ENCODE measurements at places on chromosomes 5 and 9.

DNA sequence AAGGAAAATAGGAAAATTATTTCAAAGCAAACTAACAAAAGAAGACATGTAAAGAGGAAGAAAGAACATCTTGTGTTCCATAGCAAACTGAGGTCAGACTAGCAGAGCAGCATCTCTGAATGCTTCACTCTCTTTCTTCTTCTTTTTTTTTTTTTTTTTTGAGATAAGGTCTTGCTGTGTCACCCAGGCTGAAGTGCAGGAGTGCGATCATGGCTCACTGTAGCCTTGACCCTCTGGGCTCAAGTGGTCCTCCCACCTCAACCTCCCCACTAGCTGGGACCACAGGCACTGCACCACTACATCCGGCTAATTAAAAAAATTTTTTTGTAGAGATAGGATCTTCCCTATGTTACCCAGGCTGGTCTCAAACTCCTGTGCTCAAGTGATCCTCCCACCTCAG, 36.6 kb downstream of the MELK start:
- no peak for DNase-seq

DNA sequence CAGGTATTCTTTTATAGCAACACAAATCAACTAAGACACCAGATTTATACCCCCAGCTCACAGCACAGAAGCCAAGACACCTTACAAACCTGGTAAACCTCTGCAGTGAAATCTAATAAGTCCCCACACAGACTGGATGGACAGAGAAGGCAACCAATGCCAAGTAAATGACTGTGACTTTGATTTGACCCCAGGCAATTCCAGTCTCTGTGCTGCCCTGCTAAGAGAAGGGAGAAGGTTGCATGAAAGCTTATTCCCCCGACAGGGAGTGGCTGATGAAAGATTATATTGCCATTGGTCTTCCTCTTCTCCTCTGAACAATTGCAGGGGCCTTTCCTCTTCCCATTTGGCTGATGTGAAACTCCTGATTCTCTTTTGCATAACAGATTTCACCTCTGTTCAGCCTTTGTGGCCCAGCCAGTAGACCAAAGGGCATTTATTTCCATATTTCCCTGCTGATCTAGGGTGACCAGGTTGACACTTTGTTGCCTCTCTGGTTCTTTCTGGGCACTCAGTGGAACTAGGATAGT, 107.6 kb downstream of the ADRB2 start:
- DNase-seq = no peak

DNA sequence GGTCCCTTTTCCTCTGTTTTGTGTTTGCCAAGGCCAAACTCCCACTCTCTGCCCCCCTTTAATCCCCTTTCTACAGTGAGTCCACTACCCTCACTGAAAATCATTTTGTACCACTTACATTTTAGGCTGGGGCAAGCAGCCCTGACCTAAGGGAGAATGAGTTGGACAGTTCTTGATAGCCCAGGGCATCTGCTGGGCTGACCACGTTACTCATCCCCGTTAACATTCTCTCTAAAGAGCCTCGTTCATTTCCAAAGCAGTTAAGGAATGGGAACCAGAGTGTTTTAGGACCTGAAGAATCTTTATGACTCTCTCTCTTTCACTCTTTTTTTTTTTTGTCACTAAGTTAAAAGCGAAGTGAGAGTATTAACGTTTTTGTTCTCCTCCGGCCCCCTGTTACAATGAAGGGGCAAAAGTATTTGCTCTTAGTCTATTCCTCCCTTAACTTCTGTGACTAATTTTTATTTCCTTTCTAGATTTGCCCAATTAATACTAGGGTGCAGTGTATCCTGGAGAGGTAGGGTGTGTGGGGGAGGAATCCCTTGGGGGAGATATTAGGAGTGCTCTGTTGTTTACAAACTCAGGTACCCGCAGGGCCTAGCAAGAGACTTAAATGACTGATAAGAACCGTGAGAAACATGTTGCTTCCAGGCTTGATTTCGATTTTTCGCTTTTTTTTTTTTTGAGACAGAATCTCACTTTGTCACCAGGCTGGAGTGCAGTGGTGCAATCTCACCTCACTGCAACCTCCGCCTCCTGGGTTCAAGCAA, 14.7 kb downstream of the GM2A start:
- DNase-seq = no peak

- peak; percentile 43 for DNase-seq
Observed at GRCh38 chr5:5497152-5497788, 74.8 kb downstream of the ICE1 start.

- DNase-seq = no peak
Observed at GRCh38 chr9:127548352-127548881, 63.7 kb upstream of the STXBP1 start.

DNA sequence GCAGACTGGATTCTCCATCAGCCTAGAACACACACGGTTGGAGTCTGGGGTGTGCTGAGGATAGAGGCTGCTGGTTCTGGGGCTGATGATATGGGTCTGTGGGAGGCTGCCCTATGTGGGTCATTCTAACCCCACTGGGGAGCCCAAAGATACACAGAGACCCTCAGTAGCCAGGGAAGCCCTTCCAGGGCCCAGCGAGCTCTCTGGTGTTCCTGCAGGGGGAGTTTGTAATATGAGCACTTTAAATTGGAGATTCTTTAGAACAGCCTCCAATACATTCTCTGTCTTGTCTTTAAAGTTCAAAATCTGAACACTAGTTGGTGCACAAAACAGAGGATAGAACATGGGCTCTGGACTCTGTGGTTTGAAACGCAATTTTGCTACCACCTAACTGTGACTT, 2.4 kb downstream of the ACTL7A start:
- no peak for DNase-seq

GRCh38 chr5:172939071-172939470, 20.2 kb upstream of the RPL26L1 start:
- no peak for DNase-seq

DNA sequence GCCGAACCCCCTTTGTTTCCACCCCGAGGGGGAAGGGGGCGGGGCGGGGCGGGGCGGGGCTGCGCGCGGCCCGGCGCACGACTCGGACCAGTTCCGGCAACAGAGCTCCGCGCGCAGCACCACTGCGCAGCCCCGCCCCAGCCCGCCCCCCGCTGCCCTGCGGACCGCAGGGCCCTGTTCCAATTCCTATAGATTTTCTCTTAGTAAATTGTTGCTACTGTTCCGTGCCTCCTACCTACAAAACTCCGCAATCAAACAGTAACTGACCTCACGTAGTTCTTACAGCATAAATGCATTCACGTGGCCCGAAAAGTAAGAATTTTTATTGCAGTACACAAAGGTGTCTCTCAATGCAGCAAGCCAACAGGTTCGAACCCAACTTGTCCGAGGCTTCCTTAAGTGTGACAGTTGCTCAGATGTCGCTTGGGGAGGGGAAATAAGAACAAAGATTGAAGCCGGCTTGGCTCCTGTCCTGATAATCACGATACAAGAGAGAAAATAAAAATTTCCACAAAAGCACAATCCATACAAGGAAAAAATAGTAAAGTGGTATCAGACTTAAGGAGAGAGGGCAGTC, 1.2 kb upstream of the RNF38 start:
- DNase-seq = peak; percentile 79

GRCh38 chr9:638152-638551, 203.3 kb upstream of the DMRT1 start:
- no peak for DNase-seq

GRCh38 chr5:73066466-73066865, 53.9 kb upstream of the TMEM171 start:
- no peak for DNase-seq

GRCh38 chr5:20974426-20974825, 986.4 kb upstream of the CDH18 start:
- DNase-seq = no peak

- DNase-seq = no peak
Observed at GRCh38 chr5:153893817-153894216, 144.9 kb downstream of the FAM114A2 start.

- no peak for DNase-seq
Observed at GRCh38 chr9:98978231-98978681, 34.5 kb downstream of the COL15A1 start.

DNA sequence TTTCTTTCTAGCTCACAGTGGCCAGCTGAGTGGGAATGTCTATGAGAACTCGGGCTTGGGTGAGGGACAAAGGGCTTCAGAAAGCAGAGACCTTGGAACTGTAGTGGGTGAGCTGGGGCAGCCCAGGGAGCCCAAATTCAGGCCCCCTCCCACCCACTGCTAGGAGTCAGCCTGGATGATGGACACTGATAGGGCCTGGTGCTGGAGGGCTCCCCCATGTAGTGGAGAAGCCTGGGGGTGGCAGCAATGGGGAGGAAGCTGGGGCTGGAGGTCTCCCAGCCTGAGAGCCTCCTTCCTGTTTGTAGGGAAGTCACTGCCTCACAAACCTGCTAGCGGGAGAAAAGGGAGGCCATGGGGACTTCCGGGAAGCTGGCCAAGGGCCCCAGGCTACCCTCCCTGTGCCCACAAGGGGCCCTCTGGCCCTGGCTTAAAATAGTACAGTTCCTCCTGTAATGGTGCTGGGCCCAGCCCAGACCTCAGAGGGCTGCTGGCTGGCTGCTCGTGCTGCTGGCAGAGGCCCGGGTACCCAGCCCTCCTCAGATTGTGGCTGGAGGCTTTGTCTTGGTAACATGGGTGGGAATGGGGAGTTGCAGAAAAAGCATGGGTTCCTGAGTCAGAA, 6.3 kb upstream of the NR5A1 start:
- DNase-seq = no peak

GRCh38 chr9:108662956-108663355, 192.8 kb downstream of the ACTL7B start:
- DNase-seq = no peak

DNA sequence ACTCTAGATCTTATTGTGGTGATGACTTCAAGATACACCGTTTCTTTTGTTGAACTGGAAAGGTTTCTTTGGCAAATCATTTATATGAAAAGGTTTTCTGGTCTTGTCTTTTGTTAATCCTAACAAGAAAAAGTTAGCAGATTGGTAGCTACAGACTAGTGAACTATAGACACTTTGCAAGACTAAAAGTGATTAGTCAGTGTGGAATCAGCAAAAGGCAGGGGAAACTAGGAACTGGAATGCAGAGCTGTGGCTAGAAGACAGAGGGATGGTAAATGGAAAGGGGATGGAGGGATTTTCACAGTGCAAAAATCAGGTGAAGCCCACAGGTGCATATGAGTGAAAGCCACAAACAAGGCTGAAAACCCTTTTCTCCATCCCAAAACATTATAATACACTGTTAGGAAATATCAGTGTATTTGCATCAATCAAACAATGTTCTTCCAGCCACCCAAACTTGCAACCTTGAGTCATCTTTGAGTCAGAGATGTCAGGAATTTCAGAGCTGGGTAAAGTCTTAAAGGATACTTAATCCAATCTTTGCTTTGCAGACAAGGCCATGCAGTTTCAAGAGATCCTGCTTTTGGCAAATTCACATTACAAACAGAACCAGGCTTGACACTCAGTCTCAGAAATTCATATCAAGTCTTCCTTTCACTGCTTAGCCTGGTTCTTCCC, 52.7 kb downstream of the PLK2 start:
- DNase-seq = no peak

DNA sequence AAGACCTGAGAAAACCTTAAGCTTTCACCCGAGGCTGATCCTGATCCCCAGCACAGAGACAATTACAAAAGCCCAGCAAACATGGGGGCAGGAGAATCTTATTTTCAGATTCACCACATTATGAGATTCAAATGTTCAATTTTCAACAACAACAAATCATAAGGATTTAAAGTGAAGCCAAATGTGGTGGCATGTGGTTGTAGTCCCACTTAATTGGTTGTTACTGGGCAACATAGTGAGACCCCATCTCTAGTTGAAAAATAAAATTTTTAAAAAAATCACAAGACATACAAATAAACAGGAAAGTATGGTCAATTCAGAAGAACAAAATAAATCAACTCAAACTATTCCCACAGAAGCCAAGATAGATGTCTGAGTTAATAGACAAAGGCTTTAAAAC, 3.9 kb upstream of the RABGAP1 start:
- DNase-seq = no peak

DNA sequence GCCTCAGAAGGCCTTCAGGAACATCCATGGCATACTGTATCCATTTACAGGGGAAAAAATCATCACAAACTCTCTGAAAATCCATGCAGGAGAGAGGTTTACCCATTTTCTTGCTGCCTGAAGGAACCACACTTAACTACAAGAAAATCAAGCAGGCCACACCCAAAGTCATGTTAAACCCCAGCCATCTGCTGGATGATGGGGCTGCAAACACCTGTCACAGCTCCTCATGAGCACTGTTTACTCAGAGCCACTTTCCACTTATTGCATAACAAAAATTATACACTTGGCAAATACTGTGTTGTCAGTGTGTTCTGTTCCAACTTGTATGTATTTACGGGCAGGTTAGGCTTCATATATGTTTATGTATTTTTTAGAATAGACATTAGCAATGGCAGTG, 35.8 kb downstream of the PPIC start:
- DNase-seq = no peak

- DNase-seq = no peak
Observed at GRCh38 chr9:37034938-37035647, 1.0 kb upstream of the PAX5 start.

DNA sequence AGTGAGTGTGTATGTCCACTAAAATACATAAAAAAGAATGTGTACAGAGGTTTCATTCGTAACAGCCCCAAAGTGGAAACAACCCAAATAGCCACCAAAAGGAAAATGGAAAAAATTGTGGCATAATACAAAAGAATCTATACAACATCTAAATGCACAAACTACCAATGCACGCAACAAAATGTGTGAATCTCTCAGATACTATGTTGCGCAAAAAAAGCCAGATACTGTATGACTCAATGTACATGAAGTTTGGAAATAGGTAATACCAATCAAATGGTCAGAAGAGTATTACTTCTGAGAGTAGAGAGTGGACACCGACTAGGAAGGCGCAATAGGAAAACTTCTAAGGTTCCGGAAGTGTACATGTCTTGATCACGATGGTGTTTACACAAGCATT, 2.4 kb downstream of the XPA start:
- DNase-seq = no peak

GRCh38 chr5:121257621-121258020, 594.1 kb upstream of the FTMT start:
- DNase-seq = no peak

DNA sequence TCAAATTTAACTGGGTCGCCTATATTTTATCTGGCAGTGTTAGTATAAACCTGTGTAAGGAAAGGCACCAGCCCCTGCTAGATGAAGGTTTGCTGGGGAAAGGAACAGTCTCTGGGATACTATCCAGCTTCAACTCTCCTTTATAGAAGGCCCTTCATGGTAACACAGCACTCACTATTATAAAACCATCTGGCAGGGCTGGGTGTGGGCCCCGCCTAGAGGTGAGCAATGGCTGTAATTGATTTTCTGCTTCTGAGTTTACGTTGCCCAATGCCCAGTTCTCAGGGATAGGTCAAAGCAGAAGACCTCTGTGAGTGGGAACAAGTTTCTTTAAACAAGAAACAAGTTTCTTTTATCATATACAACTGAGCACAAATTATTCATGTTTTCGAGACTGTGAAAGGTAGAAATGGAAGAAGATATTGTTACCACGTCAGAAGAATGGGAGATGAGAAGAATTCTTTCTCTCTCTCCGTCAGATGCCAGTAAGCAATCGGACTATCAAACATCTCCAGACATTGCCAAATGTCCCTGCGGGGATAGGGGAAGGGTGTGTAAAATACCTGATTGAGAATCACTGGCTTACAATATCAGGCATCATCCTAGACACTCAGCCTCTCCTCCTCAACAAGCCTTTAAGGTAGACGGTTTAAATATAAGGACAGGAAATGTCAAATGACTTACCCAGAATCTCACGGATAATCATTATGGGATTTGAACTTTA, 205.9 kb downstream of the PDZD2 start:
- no peak for DNase-seq

- no peak for DNase-seq
Observed at GRCh38 chr9:69891696-69892095, 71.1 kb downstream of the CFAP95 start.

Measured in GM12891 (cell line).